ENCODE measurements at places on chromosomes 3 and 15.

- H3K4me1 ChIP-seq, result peaks cover 5% of the 10 kb centered on the region
- DNase-seq, result no peak
- no peaks in the 10 kb centered on the region for H3K27me3 ChIP-seq
- H3K4me3 ChIP-seq, result no peak overlapping the region
These were observed 120.2 kb downstream of the ATP10A start for GRCh38 chr15:25742776-25743547.

DNA sequence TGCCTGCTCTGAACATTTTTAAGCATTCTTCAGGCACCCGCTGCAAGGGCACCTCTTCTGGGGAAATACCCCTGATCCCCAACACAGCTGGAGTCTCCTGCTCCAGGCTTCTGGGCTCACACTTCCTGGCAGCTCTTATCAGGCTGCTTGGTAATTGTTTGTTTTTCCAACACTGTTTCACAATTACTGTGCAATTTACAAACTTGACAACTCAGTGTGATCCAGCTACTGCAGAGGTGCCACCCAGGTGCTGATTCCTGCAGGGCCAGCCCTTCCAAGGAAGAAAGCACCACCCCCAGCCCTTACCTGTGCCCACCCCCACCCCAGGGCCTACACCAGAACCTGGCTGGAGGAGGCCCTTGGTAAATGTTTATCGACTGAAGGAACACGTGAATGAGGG is 66.5 kb downstream of the MAGEF1 start:
- no peak overlapping the region for H3K27ac ChIP-seq
- H3K4me3 ChIP-seq, result no peak overlapping the region

- H3K27ac ChIP-seq, result no peak overlapping the region
- no peak overlapping the region for H3K4me3 ChIP-seq
- peaks cover 9% of the 10 kb centered on the region for H3K27me3 ChIP-seq
- DNase-seq, result no peak
- no peaks in the 10 kb centered on the region for H3K4me1 ChIP-seq
- H3K36me3 ChIP-seq, result no peaks in the 10 kb centered on the region
These were observed 18.9 kb upstream of the ST3GAL6 start for GRCh38 chr3:98744283-98744682.

DNA sequence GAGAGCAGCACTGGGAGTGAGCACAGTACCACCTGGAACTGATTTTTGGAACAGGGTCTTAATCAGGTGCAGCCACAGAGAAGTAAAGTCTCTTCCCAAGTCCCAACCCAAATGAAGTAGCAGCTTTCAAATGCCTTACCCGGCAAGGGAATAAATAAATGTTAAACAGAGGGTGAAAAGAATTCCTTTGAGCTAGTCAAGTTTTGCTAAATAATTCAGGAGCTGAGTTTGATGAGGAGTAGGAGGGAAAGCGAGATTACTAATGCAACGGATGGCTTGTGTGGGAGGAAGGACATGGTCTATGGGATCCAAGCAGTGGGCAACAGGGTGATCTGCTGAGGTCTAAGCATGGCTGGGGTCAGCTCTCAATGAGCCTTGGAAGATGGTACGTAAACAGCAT is 204.5 kb upstream of the ST8SIA2 start:
- DNase-seq, result no peak
- H3K4me3 ChIP-seq, result no peak overlapping the region
- H3K36me3 ChIP-seq, result no peaks in the 10 kb centered on the region
- H3K27me3 ChIP-seq, result no peaks in the 10 kb centered on the region
- H3K4me1 ChIP-seq, result no peaks in the 10 kb centered on the region

GRCh38 chr3:59065240-59065639 is 15.4 kb upstream of the CFAP20DC start:
- H3K4me1 ChIP-seq, result no peaks in the 10 kb centered on the region
- no peak for DNase-seq
- H3K4me3 ChIP-seq, result no peak overlapping the region
- H3K27me3 ChIP-seq, result no peaks in the 10 kb centered on the region
- no peak overlapping the region for H3K27ac ChIP-seq
- H3K36me3 ChIP-seq, result no peaks in the 10 kb centered on the region

- no peak for DNase-seq
- H3K36me3 ChIP-seq, result peaks cover 91% of the 10 kb centered on the region
- H3K27me3 ChIP-seq, result no peaks in the 10 kb centered on the region
These were observed 22.6 kb downstream of the SRP14 start for GRCh38 chr15:40016224-40016865.

Measured in osteoblast (primary cell).